ENCODE measurements at places on chromosomes 11 and 22.
A peak's percentile ranks its signal among the peaks of the same experiment; 100 is the strongest.

DNA sequence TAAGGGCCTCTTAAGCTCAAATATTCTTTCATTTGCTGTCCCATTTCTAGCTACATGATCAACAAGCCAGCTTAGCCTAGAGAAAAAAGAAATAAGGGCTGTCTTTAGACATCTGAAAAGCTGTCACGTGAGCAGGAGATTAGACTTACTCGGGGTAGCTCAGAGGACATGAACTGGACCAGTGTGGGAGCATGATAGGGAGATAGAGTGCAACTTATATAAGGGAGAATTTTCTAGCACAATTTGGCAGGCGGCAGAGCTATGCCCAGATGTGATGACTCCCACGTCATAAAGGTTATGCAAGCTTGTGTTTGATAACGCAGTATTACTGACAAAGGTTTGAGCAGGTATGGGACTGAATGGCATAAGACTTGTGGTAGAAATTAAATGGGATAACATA, 28.2 kb upstream of the TPBGL start:
- no peak for DNase-seq

DNA sequence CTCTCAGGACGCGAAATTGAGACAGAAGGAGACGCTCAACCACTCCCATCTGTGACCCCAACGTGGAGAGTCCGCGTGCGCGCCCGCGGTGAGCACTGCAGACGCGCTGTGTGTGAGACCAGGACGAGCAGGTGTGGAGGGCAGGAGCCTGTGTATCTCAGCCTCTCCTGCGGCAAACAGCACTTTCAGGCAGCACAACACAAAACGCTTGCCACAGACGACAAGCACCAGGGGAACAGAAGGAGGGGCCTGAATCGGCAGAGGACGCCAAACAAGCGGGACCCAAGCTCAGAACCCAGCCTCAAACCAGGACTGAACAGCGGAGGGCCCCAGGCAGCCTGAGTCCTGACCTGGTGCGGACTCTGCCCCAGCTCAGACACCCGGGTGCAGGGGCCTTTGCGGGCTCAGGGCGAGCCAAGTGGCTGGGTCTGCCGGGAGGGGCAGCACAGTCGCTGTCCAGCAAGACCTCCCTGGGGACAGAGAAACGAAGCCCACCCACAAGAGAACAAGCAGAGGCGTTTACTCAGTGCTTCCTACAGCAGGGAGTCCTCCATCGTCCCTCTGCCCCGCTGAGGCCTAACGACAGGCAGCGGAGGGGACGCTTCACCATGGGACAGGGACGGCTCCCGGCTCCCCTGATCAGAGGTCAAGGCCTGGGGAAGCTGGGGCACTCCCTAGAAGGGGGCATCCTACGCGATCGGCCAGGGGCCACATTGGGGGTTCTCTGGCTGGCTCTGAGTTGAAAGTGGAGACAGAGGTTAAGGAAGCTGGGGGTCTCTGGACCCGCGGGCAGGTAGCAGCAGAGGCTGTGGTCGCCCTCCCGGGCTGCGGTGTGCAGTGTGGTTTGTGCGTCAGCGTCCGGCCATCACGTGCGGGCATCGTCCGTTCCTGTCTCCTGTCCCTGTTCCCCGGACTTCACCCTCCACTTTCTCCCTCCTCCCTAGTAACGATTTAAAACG, 560.8 kb downstream of the BRD1 start:
- DNase-seq, result no peak

- no peak for DNase-seq
Measured at GRCh38 chr11:96019810-96020747, 96.2 kb upstream of the MTMR2 start.

GRCh38 chr22:24153353-24153752, 27.9 kb upstream of the SUSD2 start:
- peak; percentile 60 for DNase-seq

- no peak for DNase-seq
Measured at GRCh38 chr11:85819441-85819840, 8.5 kb upstream of the SYTL2 start.

GRCh38 chr11:115352805-115353485, 151.3 kb downstream of the CADM1 start:
- no peak for DNase-seq

GRCh38 chr11:10618490-10618889, 50.0 kb upstream of the LYVE1 start:
- DNase-seq, result no peak

DNA sequence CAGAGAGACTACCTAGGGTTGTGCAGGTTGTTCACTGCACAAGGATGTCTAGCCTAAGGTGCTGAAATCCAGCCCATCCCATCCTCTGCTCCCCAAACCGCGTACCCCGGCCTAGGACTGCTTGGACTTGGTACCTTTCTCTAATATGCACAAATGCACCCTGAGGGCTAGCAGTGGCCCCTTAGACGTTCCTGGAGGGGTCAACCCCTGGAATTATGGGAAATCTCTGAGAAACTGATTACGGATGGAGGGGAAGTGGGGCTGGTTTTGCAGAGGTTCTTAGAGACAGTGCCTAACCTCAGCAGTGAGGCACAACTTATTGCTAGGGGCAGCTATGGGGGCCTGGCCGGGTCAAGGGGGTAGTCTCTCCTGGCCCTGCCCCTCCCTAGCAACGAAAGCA, 2.5 kb downstream of the C11orf68 start:
- DNase-seq, result no peak
